Urothelium cell line (cell line): ENCODE measurements at places on chromosomes 4 and X.

- no peak for DNase-seq
These were observed 71.0 kb downstream of the UCHL1 start for GRCh38 chr4:41327770-41328169.

- no peak for DNase-seq
These were observed 62.7 kb downstream of the HTRA3 start for GRCh38 chr4:8332038-8332857.

- no peak for DNase-seq
These were observed 9.7 kb downstream of the ABLIM2 start for GRCh38 chr4:8148785-8149435.

GRCh38 chr4:112302320-112303274 is 5.4 kb downstream of the ALPK1 start:
- DNase-seq = no peak

- DNase-seq = no peak
These were observed 96.8 kb downstream of the ARSJ start for GRCh38 chr4:113882668-113883067.

DNA sequence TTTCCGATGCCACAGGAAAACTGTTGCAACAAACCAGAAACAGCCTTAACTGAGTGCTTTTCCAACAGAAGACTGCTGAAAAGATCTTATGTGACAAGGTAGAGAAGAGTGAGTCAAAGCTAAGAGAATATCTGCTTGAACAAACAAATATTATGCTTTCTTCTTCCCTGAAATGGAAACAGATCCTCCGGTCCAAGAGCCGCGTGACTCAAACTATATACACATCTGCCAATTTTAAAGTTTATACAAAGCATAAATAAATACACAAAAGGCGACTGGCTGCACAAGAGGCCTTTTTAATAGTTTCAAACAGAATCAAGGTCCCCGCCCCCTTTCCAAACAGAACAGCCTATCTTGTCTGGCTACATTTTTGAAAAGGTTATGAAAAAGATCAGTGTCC is 329.7 kb upstream of the F9 start:
- no peak for DNase-seq

GRCh38 chrX:37779857-37780256 is at the start of gene CYBB:
Gene CYBB (plus strand): TSS chrX:37780059. CDS start chrX:37780078, 19 bp downstream.
- no peak for DNase-seq

DNA sequence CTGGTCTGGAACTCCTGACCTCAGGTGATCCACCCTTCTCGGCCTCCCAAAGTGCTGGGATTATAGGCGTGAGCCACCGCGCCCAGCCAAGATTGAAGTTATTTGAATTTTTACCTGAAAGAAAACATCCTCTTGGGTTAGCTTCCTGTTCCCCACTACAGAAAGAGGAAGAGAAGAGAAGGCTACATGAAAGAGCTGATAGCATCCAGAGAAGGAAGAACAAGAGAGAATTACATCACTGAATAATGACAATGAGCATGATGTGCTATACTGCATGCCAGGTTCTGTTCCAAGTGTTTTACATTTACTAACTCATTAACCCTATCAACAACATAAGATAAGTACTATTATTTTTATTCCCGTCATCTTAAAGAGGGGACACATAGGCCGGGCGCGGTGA is 11.5 kb upstream of the TBC1D1 start:
- DNase-seq = no peak

GRCh38 chr4:177855507-177856197 is 413.4 kb upstream of the AGA start:
- DNase-seq = no peak

GRCh38 chr4:135966936-135967335 is 1565.4 kb downstream of the PCDH18 start:
- no peak for DNase-seq

DNA sequence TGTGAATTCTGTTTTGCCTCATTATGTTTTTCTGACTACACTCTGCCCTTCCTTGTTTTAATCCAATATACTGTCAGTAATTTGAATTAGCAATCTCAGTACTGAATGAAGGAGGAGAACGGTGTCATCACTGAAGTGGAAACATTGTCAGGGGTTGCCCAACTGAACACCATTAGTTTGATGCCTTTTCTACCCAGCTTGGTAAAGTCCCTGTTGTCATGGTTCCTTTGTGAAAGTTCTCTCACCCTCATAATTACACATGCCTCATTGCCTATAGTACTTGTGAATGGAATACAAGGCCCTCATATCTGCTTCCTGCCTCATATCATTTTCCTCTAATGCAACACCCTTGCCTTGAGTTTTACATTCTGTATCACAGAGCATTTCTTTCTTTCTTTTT is 76.9 kb downstream of the RRAGB start:
- DNase-seq = no peak

GRCh38 chr4:23058165-23058776 is 365.5 kb downstream of the GBA3 start:
- no peak for DNase-seq

DNA sequence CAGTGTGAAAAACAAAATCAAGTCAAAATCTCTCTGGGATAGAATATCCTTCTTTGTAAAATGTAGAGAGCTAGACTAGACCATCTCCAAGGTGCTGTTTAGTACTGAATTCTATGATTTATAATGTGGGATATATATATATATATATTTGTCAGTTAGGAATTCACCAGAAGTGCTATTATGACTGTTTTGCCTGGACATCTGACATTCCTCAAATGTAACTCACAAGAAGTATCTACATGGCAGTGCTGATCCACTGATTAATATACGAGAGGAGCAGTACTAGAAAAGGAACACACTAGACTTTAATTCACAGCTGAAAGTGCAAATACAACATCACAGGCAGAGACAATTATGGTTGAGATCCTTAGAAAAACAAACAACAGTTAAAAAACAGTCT is 208.9 kb downstream of the GBA3 start:
- no peak for DNase-seq

- no peak for DNase-seq
These were observed 4.0 kb upstream of the MSX1 start for GRCh38 chr4:4855301-4856070.

GRCh38 chrX:29023207-29023606 is 436.0 kb downstream of the IL1RAPL1 start:
- DNase-seq = no peak

GRCh38 chr4:61507091-61507490 is 307.0 kb downstream of the ADGRL3 start:
- DNase-seq = no peak

- no peak for DNase-seq
These were observed 1339.3 kb downstream of the FSTL5 start for GRCh38 chr4:160824481-160824880.

GRCh38 chr4:2637956-2638552 is 101.6 kb downstream of the FAM193A start:
- no peak for DNase-seq

DNA sequence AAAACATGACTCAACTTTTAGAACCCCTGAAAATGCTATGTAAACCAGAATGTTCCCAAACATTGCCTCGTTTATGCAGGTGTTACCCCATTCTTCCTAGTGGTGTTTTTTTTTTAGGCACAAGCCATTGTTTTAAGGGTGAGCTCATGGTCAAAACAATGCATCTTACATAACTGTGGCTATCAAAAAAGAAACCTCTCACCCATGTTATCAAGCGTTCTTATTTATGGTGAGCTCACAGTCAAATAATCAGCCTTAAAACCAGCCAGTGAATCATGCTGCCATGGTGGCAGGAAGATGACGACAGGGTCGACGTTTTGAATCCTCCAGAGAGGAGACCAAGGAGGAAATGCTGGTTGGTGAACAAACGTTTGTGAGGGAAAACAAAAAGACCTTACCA is 195.2 kb downstream of the KDR start:
- DNase-seq = peak; percentile 74

- DNase-seq = peak; percentile 12
These were observed 127.0 kb downstream of the CCNG2 start for GRCh38 chr4:77284036-77284435.

DNA sequence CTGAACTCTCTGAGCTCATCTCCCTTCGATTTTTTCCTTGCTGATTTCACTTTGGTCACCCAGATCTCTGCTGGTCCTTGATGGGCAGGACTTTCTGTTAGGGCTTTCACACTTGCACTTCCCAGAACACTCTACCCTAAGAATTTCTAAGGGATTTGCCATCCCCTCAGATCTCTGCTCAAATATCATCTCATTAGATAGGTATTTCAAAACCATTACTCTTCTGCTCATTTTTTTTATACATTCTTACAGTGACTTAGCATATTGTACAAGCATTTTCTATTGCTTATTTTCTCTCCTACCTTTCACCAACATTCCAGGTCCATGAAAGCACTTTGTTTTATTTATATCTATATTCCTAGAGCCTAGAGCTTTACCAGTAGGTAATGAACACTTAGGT is 913.3 kb downstream of the PDHA2 start:
- DNase-seq = no peak

DNA sequence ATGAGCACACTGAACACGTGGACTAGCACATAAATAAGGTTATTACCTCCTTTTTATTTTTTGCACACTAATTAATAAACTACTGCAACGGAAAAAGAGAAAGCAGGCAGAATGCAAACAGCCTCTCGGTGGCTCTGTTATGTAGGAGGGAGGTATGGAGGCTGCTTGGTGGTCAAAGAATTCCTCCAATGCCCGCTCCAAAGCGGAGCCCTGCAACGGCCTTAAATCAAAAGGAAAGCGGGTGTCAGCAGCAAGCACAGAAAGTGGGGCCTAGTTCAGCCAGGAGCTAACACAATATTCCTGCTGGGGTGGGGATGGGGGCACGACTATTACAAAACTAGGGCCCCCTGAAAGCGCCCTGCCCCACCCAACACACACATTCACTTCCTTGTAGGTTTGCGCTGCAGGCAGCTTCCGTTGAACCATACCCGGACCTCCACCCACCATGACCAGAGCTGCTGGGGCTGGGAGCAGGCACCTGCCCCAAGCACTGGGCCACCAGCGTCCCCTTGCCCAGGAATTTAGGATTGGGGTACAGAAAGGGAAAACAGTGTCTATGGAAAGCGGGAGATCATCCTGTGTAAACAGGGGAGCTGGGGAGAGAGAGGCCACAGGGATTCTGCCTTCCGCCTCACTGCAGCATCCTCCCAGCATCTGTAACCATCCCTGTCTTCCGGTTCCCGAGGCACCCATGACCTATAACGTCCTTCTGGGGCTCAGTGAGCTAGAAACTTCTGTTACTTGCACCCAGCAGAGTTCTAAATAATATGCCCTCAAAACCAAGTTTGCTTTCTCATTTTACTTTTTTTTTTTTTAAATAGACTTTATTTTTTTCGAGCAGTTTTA is 57.1 kb upstream of the DDX3X start:
- no peak for DNase-seq

DNA sequence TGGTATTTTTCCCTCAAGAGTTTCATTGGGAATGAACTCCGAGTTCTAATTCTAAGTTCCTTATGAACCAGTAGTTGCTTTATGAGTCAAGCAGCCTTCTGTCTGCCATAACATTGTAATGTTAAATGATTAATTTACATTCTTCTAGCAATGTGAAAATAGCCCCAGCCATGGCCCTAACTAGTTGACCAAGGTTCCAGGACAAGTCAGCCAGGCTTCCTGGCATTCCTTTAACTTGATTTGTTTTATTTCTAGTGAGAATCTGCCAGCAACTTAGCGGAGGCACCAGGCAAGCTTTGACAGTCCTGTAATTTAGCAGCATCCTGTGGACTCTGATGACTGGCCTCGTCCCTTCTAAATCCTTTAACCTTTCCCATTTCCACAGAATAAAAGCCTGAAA is 69.0 kb downstream of the GLRA2 start:
- no peak for DNase-seq

DNA sequence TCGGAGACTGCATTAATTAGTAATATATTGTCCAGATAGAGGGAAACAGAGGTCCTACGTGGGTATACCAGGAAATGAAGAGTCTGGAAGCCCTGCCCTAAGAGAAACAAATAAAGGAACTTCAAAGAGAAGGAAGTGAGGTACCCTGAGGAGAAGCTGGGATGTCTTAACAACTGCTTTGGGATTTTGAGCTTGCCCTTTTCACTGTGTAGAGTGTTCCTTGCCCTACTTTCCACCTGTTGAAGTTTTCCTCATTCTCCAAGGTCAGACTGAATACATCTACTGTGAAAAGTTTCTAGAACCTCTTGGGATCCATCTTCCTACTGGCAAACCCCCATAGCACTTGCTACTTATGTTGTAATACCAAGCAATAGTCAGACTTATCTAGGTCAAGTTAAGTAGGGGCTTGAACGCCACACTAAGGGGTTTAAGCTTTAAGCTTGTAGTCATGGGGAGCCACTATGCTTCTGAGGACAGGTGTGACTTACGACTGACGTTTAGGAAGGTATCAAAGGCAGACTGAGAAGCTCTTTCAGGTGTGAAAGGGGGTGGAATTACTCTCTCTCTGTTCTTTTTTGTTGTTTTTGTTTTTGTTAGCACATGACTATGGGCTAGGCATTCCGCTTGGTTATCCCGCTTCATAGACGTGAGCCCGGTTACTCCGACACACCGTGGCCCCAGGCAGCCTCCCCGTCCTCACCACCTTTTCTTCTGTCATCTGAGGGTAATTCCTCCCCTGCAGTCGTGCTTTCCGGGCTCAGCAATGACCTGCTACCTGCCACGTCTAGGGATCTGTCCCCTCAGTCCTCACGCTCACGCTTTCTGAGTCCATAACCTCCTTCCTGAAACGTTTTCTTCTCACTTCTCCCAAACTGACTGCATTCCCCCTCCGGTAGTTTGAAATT is 959 bp upstream of the REST start:
- peak; percentile 9 for DNase-seq

DNA sequence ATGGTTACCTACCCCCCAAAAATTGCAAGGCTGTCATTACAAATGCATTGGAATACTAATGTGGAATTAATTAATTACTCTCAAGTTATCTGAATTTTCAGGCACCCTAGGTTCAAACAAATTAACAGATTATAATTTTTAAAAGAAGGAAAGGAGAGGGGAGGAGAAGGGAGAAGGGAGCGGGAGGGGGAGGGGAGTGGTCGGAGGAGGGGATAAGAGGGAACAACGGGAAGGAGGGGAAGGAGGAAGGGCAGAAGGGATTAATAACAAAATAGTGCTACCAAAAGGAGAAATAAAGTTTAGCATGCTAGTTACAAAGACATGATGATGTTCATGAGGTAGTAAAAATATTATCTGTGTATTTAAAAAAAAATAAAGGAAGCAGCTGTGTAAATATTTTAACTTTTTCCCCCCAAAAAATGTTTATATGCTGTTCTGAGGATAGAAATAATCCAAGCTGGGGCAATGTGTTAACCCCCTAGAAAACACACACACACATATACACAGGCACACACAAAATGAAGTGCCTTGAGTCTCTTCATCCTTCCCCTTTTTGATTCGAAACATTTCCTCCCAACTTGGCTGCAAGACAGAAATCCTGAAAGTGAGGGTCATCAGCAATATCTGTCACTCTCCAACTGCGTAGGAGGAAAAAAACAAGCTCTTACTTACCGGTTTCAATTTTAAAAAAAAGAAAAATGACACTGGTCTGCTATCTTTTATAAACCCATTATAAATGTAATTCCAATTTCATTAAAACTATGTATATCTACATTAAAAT is 58.8 kb downstream of the PPP3CA start:
- DNase-seq = no peak

GRCh38 chr4:113327494-113327893 is 278.0 kb downstream of the ANK2 start:
- DNase-seq = no peak

- no peak for DNase-seq
These were observed 82.5 kb downstream of the HPRT1 start for GRCh38 chrX:134542485-134542884.
